Cardiac septum (tissue), 1 donor: ENCODE measurements at places on chromosomes 5 and 9. TPM values are rescaled to one million over a fixed set of nuclear protein-coding genes. Genes with fewer than 3 reads are reported as not detected.
A peak's percentile ranks its signal among the peaks of the same experiment; 100 is the strongest.

- DNase-seq = no peak
Observed at GRCh38 chr5:143376911-143377813, 26.3 kb downstream of the NR3C1 start.

GRCh38 chr5:168076561-168076991, 214.9 kb upstream of the WWC1 start:
- no peak for DNase-seq

DNA sequence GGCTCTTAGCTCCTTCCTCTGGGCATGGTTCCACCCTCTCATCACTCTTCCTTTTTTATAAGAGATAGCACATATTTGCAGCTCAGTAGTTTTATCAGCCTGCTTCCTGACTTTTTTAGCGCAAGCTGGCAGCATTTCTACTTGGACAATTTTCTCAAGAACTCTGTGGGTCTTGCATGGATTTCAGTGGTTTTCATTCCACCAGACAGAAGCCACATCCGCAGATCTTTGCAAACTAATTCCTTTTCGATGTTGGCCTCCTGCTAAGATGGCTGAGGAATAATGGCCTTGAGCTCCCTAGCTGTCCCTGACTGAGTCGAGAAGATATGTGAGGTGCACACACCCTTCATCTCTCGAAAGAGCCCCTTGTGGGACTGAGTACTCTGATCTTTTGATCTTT, 49.5 kb downstream of the GALNT12 start:
- peak; percentile 15 for DNase-seq

DNA sequence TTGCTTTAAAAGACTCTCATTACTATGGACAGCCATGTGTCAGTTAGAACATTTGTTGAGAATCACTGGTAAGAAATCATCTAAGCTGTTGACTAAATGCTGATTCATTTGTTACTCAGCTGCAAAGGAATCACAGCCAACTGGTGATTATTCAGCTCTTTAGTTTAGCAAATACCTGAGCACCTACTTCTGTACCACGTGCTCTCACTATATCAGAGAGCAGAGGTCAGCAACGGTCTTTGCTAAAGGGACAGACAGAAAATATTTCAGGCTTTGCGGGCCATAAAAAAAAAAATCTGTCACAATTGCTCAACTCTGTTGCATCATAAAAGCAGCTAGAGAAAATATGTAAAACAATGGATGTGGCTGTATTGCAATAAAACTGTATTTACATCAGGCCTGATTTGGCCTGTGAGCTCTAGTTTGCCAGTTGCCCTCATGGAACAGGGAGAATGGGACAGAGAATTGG, 377.6 kb downstream of the DNAH5 start:
- no peak for DNase-seq

- no peak for DNase-seq
Observed at GRCh38 chr5:139745132-139745799, 50.3 kb upstream of the PSD2 start.

DNA sequence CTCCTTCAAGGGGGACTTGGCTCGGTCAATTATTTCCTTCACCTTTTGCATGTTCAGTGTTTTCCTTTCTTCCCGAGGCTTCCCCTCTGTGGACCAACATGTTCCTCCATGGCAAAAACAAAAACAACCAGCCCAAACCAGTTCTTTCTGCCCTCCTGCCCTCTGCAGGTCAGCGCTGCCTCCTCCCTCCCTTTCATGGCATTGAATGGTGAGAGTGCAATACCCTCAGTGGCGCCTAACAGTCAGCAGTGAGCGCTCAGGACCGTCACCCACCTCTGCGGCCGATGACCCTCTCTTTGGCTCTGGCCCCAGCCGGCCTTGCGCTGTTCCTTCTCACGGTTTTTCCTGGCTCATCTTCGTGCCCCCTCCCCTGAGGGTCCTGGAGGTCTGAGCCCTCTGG, 34.4 kb upstream of the GNE start:
- DNase-seq = no peak

DNA sequence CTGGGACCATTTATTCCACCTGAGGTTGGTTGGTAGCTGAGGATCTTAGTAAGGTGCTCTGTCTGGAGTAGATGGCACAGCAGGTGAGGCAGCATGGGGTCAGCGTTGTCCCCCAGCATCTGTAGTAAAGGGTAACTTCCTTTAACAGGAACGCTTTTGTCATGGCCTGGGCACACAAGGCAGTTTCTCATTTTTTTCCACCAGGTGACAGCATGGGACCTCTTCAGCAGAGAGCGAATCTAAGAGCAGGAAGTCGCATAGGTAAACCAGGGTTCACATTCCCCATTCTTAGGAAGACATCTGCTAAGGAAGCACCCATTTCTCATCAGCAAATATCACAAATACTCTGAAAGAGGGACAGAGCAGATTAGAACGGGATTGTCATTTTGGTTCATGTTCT, 56.5 kb downstream of the GPR107 start:
- DNase-seq = no peak

DNA sequence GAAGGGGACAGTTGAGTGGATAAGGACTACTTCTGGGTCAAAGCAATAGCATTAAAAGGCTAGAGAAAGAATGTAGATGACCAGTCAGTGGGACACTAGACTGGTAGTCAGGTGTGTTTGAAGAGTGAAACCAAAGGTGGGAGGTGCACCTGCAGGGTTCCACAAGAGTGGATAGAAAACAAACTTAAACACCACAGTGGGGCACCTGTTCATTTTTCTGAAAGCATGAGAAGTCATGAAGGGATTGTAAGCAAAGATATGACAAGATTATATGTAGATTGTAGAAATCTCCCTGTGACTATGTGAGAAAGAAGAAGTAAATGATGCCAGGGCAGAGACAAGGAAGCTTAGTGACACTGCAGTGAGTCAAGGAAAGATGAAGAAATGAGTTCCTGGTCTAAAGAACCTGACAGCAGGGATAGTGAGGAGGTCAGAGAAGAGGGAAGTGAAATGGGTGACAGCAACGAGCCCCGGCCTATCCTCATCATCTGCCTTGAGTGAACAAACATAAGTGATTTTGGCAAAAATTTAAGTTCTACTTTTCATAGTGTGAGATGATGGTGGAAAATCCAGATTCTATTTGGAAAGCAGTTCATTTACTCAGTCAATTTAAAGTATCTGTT, 296.9 kb downstream of the TLE4 start:
- no peak for DNase-seq

DNA sequence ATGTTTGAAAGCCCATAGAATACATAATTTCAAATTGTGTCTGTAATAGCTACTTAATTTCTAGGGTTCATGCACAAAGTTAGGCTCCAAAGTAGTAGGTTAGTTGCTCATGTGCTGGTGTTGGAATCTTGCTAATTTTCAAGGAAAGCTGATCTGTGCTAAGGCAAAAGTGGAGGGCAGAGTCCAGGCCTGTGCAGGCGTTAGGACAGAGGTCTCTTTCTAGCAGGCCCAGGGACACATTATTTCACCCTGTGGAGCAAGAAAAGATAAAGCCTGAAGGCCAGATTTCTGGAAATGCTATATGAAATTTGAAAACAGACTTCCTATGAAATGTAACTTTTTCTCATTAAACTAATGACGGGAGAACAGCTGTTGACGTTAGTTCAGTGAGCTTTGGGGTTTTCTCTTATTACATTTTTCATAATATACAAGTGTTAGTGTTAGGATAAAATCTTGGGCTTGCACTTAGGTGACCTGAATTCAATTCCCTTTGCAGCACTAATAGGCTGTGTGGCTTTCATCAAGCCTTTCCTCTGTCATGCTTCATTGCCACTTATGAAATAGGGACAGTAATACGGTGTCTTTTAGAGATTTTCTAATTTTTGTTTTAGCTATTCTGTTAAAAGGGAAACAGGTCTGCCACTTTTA, 196.7 kb upstream of the HAPLN1 start:
- DNase-seq = no peak

The CATSPER3 gene
- 0.54 TPM for total RNA-seq

The MARCOL gene
- not detected for total RNA-seq

The CXCL14 gene
- 1.2 TPM for total RNA-seq

The PKN3 gene
- 6.2 TPM for total RNA-seq

The LCN15 gene
- total RNA-seq = not detected
